ENCODE measurements at places on chromosomes 3 and 15.
A peak's percentile ranks its signal among the peaks of the same experiment; 100 is the strongest.

- DNase-seq = no peak
Measured at GRCh38 chr3:104646196-104646595, 720.5 kb upstream of the ALCAM start.

GRCh38 chr3:126446791-126447190 is 28.9 kb downstream of the ZXDC start:
- no peak for DNase-seq

DNA sequence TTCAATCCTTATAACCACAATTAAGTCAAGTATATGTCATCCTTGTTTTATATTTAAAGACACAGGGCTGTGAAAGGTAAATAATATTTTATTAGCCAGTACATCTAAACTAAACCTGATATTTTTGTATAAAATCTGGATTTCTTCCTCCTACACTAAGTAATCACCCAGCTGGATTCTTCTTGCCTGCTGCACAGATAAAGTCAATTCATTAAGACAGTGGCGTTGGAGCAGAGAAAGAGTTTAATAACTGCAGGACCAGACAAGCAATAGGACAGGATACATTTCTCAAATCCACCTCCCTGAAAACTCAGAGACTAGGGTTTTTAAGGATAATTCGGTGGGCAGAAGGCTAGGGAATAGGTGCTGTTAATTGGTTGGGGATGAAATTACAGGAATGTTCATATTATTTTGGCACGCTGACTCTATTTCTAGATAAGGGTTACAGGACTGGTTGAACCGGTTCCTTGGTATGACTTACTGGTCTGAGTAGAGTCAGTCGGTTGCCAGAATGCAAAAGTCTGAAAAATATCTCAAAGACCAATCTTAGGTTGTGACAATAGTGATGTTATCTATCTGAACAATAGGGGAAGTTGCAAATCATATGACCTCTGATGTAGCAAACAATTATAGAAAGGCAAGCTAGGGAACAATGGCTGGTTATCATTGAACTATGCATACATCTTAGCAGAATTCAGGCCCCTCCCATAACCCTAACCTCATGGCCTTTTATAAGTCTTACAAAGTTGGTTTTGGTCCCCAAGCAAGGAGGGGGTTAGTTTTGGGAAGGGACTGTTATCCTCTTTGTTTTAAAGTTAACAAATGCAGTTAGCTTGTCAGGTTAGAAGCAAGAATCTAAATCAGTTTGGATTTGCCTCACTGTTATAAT is 244.8 kb downstream of the ALCAM start:
- no peak for DNase-seq

- DNase-seq = no peak
Measured at GRCh38 chr3:123246866-123247265, 45.1 kb downstream of the SEC22A start.

DNA sequence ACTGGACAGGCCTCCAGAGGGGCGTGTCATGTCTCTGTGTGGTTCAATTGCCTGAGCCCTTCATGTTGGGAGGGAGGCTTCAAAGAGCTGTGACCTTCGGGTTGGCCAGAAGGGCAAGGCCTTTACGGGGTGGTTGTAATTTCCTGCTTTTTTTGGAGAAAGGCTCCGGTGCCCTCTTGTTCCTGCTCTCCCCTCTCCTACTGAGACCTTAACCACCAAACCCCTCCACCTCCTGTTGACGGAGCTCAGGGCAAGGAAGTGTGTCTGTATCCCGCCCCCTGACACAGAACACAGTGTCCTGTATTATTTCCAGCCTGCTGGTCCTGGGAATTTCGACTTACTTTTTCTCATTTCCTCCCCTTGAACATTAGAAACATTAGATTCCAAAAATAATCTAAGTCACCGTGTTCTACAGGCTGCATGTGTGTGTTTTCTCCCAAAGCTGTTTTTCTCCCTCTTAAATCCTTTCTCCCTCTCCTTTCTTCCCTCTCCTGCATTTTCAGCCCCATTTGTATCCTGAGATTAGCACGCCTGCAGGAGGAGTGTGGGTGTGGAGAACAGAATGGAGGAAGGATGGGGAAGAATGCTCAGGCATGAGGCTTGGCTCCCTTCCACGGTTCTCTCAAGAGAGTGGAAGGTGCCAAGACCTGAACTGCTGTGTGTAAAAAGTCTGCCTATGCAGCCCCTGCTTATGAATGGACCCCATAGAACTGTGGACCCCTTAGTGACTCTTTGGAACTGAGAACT is 285.4 kb upstream of the ROPN1 start:
- no peak for DNase-seq

DNA sequence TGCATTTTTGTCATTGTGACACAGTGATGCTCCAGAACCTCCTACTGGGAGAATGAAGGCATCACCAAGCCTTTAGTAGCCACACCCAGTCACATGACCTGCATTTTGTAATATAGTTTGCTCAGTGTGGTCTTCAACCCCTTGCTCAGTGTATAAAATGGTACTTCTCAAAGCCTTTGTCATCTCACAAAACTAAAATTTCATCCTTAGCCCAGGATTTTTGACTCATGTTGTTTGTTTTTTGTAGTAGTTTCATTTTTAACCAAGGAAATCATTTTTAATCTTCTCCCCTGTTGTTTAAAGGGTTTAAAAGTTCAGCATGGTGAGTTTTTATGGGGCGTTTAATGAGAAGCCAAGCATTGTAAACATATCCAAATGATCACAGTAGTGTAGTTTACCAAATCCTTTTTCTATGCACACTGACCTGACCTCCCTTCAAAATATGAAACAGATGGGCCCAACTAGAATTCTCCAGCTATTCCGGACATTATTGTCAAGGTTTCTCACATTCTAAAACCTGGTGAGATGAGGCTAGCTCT is 123.5 kb upstream of the IL12A start:
- DNase-seq = no peak

DNA sequence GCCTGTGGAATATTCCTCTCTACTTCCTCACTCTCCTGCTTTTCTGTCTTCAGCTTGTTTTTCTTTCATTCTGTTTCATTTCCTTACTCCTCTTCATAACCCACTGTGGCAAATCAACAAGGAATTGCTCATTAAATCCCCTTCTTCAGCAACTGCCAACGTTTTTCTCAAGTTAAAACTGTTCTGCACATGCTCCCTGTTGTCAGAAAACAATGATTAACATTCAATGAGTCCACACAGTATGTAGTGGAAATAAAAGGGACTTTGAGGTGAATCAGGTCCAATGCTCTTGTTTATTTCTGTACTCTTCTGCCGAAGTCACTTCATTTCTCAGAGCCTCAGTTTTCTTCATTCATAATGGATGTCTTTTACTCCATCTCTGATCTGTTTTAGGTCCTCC is 11.9 kb upstream of the ROBO2 start:
- no peak for DNase-seq

DNA sequence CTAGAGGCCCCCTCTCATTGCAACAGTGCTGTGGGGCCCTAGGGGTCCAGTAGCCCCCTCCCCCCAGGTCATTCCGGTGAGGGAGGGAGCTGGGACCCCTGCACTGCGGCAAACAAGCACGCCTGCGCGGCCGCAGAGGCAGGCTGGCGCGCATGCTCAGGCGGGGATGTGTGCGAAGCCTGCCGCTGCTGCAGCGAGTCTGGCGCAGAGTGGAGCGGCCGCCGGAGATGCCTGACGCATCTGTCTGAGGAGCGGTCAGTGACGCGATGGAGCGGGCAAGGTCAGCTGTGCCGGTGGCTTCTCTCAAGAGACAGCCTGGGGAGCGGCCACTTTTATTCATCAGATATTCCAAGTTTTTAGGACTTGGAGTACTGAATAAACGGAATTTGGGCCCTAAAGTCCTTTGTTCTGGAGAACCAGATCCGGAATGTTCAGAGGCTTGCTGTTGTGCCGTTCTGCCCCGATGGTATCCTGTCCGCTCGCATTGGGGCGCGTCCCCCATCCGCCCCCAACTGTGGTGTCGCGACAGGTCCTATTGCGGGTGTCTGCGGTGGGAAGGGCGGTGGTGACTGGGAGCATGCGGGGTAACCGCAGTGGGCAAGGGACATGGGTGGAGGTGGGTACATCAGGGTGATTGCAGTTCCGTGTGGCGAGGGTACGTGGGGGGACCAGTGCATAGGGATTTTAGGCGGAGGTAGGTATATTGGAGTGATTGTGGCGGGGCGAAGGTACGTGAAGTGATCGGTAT is at the start of the genes SNRPN and SNURF:
Gene SNRPN (plus strand): TSS at position 205 of the 748 bp plus-strand sequence. CDS start 19,467 bp downstream, outside the sequence.
Gene SNURF (plus strand): TSS at position 205 of the 748 bp plus-strand sequence. CDS start 62 bp downstream, at position 267.
- peak; percentile 56 for DNase-seq

GRCh38 chr3:40871394-40871793 is 327.9 kb upstream of the CTNNB1 start:
- no peak for DNase-seq
